ENCODE measurements at places on chromosomes 3 and 15.

DNA sequence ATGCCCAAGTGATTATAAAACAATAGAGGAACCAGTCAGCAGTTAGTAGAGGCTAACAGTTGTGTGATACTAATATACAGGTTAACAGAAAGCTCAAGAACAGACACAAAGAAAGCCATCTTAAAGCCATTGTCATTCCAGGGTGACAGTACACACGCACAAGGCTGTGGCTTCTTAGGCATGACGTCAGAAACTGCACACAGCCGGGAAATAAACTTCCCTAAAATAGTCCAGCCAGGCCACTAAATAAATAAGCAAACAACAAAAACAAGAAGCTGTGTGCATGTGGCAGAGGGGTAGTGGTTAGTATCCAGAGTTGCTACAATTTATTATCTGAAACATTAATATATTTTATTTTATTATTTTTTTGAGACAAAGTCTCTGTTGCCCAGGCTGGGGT is 49.8 kb downstream of the PPCDC start:
- no peak for DNase-seq

DNA sequence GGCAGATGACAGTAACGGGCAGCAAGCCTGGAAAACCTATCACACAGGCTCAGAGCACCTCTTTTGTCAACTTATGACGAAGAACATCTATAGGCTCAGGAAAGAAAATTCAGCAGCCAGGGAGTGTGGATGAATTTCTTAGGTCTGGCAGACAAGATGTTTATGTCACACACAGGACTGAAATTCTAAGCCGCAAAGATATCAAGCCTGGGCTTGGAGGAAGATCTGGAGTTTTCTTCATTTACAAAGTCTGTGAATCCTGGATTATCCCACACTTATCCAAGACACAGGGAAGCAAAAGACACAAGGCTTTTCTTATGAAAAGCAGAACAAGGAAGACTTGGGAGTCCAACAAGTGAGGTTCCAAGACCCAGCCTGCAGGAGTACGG is 23.4 kb upstream of the CHCHD6 start:
- DNase-seq: no peak

- no peak for DNase-seq
Measured at GRCh38 chr3:66427352-66427751, 73.5 kb downstream of the LRIG1 start.

DNA sequence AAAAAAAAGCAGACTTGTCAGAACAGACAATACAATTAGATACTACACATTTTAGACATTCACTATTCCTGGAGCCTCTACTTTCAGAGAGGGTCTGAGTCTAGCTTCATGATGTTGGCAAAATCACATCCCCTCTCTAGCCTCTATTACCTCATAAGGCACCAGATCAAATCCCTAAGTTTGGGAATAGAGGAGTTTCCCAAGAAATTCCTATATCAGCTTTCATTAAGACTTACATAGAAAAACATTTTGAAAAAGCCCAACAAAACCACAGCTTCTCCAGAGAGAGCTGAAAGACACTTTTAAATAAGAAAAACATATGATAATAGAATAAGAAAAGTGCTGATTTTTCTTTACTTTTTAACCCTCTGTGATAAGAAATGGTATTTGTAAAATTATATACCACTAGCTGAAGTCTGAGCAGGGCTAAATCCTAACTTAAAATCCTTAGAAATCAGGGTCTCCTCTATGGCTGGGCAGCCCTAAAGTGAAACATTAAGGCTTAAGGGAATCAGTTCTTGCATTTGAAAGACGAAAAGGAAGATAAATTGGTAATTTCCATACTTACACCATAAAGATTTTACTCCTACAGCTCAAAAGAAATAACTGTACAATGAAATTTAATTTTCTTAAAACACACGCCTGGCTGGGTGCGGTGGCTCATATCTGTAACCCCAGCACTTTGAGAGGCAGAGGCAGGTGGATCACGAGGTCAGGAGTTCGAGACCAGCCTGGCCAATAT is 4.3 kb downstream of the TBC1D2B start:
- DNase-seq: no peak

DNA sequence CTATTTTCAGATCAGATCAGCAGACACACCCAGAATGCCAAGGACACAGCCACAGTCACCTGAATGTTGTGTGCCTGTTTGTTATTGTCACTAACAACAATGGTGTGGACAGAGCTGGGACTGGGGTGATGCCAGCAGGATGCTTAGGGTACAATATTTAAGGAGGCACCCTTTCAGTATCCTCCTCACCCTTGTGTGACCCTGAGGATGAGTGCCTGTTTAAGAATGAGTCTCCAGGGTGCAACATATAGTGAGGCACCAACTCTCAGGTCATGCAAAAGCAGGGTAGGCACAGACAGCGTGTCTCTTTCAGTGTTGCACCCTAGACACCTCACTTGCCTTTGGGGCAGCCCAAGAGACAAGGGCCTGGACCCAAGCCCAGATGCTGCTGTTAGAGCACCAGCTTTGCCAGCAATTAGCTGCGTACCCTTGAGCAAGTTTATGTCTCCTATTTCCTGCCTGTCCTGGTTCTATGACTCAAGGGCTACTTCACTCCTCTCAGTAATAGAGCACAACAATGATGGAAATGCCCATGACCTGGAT is 122.6 kb downstream of the AQP9 start:
- DNase-seq: no peak

- DNase-seq: no peak
Measured at GRCh38 chr3:134601539-134602439, 49.0 kb downstream of the KY start.

GRCh38 chr15:98554272-98555172 is 93.8 kb upstream of the IGF1R start:
- no peak for DNase-seq

DNA sequence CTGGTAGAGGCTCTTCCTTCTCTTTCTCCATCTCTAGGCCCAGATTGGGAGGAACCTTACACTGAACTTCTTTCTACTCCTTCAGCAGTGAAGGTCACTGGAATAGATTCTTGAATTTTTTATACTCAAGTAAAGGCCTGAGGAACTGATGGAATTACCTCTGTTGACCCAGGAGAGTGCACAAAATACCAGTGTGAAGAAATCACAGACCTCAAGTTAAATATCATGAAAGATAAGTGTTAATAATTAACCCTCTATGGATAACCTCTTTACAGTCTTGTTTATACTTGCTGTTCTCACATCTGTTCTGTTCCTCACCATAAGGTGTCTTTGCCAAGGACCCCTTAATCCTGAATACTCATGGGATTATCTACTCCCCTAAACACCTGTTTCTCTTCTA is 244.4 kb upstream of the STAC start:
- DNase-seq: no peak

- no peak for DNase-seq
Measured at GRCh38 chr3:39295184-39295775, 15.4 kb upstream of the CX3CR1 start.

DNA sequence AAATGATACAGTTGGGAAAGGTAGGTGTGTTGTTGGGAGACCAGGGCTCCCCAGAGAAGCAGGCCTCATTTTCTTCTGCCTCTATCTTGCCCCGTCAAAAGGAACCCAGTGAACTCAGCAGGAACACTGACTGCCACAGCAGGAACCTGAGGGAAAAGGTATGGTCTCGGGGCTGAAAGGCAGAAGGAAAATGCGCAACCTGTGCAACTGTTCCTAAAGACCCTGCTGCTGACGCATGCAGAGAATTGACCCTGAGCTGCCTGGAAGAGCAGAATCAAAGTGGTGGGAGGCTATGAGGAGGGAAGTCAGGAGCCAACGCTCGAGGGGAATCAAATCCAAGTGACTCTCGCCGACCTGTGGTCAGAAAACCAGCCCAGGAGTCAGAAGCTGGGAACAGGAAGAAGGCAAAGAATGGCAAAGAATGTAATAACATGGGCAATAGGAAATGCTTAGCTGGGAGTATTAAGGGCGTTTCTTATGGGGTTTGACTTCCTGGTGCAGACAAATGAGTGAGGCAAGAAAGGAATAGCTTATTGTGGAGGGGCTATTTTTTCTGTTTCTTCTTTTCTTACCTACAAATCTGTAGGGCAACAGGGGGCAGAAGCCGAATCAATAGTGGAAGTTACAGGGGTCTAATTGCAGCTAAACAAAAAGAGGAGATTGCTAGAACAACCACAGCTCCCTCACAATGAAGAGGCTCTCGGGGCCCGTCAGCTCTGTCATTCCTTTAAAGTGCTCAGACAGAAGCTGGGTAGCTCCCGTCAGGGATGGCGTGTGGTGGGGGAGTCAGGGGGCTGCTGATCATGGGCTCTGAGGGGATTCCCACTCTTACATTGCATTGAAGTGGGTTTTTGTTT is 65.4 kb upstream of the DLG1 start:
- DNase-seq: no peak

DNA sequence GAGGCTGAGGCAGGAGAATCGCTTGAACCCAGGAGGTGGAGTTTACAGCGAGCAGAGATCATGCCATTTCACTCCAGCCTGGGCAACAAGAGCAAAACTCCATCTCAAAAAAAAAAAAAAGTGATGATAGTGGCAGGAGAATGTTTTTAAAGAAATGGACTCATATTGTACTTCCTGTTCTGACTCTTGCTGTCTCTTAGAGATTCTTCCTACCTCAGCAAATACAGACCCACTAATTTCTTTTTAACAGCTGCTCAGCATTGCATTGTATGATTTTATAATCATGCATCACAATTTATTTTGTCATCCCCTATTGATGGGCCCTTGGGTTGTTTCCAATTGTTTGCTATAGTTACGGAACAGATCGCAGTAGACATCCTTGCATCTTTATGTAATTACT is 8.8 kb upstream of the ANKDD1A start:
- DNase-seq: no peak

GRCh38 chr15:85047271-85047948 is 65.8 kb downstream of the PDE8A start:
- DNase-seq: no peak

DNA sequence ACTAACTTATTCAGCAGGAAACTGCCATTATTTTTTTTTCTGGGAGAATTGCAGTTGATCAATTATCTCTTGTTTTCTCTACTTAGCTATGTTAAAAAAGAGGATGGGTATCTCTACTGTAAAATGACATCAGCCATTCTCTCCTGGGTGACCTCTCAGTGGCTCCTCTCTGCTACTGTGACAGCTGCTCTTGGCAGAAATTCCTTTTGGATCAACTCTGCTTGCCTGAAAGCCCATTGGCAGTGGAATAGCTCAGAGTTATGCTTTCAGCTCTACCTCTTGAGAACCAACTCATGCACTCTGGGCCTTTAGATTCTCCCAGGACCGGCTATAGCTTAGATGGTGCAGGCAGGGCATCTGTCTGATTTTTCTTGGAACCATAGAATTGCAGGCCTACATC is 99.9 kb upstream of the GAP43 start:
- no peak for DNase-seq

GRCh38 chr15:61081027-61081322 is 148.1 kb downstream of the RORA start:
- no peak for DNase-seq

GRCh38 chr3:176505878-176506621 is 691.2 kb downstream of the TBL1XR1 start:
- DNase-seq: no peak

GRCh38 chr3:119294696-119295671 is 801 bp downstream of the ARHGAP31 start:
- no peak for DNase-seq

GRCh38 chr15:33716025-33716424 is 252.3 kb upstream of the CHRM5 start:
- DNase-seq: no peak

DNA sequence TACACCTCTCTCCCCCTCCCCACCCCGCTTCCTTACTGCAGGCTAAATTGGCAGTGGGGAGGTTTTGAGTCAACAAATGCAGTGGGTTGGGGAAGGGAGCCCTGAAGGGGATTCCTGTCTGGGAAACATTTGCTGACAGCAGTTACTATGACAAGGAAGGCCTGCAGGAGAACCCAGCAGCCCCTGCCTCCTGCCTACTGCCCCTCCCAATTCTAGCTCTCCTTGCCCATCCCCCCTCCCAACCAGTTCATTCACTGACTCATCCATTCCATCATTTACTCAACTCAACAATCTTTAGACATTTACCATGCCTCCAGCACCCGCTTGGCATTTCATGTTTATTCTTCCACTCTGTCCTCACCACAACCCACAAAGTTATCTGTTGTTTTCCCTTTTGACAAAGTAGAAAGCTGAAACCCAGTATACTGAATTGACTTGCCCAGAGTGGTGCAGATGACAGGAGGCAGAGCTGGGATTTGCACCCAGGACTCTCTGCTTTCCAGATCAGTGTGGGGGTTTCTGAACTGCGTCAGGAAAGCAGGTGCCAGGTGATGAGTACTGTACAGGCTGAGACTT is 75.0 kb downstream of the MAGEF1 start:
- DNase-seq: no peak

GRCh38 chr3:36663666-36664291 is 100.6 kb downstream of the DCLK3 start:
- no peak for DNase-seq

DNA sequence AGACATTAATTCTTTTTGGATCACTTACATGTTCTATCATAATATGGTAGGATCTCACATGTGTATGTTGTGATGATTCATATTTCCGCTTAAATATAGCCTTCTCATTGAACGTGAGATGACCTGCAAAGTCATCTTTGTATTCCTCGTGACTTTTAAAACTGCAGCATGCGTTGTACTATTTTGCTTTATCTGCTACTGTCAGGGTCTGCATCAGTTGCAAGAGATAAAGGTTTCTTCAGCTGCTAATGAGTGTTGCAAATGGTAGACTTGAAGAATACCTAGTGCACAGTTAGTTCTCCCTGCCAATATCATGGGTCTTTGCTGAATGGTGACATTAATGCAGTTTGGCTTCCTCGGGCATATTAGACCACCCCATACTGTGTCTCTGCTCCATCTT is 31.8 kb downstream of the REC114 start:
- DNase-seq: no peak

- no peak for DNase-seq
Measured at GRCh38 chr3:105661461-105661860, 207.4 kb downstream of the CBLB start.

DNA sequence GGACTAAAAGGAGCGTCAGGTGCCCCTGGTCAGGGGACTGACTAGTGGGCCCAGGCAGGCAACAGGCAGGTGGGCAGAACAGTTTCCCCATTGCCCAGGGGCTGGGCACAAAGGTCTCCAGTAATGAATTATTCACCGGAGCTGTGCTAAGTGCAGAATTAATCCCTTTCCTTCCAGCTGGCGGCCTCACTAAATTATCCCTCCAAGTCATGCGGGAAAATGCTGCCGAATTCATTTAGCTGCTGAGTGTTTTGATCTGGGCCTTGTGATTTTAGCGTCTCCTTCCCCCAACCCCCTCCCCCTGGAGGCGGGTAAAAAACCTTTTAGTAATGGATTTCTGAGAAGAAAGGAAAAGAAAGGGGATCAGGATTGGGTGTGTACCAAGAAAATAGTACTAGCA is 47.2 kb downstream of the CCDC33 start:
- no peak for DNase-seq

DNA sequence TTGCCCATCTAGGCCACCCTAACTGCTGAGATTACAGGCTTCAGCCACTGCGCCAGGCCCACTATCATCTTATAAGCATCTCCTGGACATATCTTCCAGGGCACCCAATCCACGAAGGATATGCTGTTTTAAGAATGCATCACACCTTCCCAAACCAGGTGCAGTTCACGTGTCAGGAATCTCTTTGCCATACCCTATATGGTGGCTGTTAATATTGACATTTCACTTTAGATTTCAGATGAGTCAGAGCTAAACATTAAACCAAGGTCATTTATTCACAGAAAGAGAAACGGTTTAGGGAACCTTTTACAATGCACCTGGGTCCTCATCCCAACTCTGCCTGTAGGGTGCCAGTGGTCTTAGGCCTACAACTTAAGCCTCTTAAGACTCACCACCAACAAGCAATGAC is 85.7 kb downstream of the TBL1XR1 start:
- no peak for DNase-seq

GRCh38 chr3:104642827-104643226 is 723.9 kb upstream of the ALCAM start:
- DNase-seq: no peak

- no peak for DNase-seq
Measured at GRCh38 chr15:52290329-52290728, 5.3 kb downstream of the MYO5C start.
